ENCODE measurements at places on chromosomes 6 and 20.

DNA sequence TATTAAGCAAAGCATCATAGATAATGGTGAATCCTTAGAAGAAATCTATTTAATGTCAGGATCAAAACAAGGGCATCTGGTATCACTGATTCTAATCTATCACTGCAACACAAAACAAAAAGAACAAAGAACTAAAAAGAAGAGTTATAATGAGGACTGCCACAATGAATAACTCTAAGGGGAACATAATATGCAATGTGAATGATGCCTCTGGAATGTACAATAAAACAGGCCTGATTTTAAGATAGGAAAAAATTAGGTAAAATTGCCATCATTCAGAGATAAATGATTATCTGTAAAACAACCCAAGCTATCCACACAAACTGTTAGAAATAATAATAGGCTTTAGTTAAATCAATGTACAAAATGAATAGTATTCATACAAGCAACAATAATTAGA is 936.7 kb upstream of the CITED2 start:
- DNase-seq = no peak

DNA sequence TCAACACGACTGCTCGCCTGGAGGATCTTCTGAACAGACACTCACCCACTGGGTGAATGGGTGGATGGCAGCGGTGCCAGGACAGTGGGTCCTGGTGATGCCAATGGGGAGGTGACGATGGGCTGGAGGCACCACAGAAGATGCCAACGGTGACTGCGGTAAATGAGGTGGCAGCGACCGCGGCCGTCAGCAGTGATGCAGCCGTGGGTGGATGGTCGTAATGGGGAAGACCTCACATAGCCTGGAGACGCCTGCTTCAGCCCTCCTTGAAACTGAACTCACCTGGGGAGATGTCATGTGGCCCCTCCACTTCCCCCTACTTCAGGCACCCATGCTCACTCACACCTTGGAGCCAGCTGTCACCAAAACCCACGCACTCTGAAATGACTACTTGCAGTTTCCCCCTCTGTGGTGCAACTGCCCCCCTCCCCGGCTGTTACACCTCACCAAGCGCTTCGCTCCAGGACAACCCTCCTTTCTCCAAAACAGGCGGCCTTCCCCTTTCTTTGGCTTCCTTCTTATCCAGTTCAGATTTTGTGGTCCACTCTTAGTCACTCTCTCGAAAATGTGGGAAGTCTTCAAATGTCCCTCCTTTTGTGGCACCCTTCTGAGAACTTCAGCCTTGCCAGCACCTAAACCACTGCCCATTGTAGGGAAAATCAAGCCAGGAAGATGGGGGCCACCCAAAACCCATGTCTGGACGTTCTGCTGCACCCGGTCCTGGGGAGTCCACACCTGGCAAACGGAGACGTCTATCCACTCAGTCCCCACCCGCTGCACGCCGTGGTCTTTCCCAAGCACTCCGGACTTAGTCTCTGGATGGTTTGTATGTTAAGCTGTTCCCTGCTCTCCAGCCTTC is 10.4 kb upstream of the ABHD16B start:
- DNase-seq = peak; percentile 96

DNA sequence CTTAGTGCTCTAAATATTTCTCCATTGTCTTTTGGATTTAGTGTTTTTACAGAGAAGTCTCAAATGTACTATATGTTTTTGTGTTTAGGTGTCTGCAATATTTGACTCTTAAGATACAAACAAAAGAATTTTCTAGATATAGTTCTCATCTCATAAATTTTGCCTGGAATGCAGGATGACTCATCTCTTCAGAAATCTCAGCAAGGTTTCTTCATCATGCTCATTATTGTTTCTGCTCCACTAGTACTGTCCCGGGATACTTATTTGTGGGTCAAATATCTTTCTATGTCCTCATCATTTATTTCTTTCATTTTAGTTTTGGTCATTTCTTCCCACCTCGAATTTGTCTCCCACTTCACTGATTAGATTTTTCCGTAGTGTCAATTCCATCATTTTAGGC is 9.5 kb downstream of the AHI1 start:
- DNase-seq = no peak

DNA sequence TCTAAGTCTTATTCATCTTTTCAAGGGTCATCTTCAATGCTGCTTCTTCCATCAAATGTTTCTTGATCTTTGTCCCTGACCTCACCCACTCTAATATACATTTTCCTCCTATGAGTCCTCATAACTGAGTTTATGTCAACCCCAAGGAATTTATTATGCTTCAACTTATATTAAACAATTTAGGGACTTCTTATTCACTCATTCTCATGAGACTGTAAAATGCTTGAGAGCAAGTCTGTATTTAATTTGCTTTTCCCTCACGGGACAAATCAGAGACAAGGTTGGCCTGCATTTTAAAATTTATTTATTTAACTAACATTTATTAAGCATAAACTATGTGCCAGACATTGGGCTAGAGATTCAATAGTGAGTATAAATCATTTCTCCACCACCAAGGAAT is 312.0 kb upstream of the NT5E start:
- DNase-seq = no peak

DNA sequence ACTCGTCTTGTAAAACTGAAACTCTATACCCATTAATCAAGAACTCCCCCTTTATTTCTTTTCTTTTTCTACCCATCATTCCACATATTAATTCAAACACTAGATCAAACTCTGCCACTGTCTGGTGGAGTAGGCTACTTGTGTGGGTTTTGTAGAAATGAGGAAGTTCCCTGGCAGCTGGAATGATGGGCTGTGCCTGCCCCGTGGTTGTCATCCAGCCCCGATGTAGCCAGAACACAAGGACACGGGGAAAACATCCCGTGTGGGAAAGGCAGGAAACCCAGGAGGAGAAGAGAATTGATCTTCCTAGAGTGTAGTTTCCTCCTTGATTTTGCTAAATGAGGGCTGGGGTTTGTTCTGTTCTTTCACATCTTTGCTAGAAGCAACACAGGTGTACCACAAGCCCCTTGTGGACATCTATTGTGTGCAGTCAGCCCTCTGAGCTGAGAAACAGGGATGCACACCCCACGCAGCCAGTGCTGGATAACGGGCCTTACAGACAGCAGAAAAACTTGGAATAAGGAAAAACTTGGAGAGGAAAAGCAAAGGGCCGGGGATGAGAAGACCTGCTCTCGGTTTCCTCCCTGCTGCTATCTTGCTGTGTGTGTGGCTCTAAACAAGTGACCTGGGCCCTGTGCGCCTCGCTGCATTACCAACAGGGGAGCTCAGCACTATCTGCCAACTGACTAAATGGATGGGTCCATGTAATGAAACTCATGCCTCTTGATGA is 88.0 kb downstream of the SCML4 start:
- DNase-seq = no peak

GRCh38 chr20:32967961-32968457 is 36.2 kb downstream of the SUN5 start:
- no peak for DNase-seq

GRCh38 chr20:56422076-56422823 is 10.2 kb downstream of the CASS4 start:
- no peak for DNase-seq

- no peak for DNase-seq
Measured at GRCh38 chr6:53284901-53285300, 63.8 kb downstream of the ELOVL5 start.

DNA sequence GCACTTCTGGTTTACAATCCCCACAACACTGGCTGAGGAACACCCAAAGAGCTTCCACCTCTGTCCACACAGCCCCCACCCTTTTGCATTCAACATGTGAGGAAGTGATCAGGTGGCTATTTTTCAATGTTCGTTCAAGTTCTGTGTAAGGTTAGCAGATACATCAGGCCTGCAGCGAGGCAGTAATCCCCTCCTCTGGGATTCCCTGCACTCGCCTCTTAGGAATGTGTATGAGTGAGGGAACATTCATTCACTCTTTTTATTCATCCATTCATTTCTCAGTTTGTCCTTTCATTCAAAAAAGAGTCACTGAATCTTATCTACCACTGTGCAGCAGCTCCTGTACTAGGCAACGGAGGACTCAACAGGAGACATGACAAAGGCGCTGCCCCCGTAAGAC is 236.4 kb upstream of the PRDM1 start:
- no peak for DNase-seq

- DNase-seq = no peak
Measured at GRCh38 chr6:53258774-53259155, 90.0 kb downstream of the ELOVL5 start.

- no peak for DNase-seq
Measured at GRCh38 chr6:98838975-98839374, 4.6 kb downstream of the POU3F2 start.

- no peak for DNase-seq
Measured at GRCh38 chr6:122747573-122747972, 31.9 kb upstream of the FABP7 start.

DNA sequence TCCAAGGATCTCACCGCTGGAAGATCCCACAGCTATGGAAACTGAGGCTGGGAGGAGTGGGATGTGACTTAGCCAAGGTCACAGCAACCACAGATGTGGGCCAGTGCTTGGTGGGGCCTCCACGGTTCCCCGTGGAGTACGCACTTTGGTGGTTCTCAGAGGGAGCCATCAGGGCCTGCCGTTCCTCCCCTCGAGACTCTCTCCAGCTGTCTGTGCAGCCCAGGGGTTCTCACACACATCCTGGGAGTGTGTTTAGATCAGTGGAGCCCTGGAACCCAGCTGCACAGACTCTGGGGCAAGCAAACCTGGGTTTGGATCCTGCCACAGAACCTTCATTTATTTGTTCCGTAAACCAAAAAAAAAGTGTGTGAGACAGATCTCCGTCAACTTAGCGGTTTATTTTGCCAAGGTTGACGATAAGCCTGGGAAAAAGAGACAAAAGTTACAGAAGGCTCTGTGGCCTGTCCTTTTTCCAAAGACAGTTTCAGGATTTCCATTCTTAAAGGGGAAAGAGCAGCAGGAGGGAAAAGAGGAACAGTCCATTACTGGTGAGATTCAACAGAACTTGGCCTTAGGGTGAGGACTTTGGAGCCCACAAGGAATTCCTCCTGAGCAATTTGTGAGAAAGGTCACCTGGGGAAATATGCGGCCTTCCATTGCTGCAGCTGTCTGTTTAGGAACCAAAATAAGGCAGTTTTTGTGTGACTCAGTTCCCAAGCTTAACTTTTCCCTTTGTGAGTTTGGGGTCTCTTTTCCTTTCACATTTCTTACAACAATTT is 13.6 kb upstream of the MYMX start:
- DNase-seq = no peak

DNA sequence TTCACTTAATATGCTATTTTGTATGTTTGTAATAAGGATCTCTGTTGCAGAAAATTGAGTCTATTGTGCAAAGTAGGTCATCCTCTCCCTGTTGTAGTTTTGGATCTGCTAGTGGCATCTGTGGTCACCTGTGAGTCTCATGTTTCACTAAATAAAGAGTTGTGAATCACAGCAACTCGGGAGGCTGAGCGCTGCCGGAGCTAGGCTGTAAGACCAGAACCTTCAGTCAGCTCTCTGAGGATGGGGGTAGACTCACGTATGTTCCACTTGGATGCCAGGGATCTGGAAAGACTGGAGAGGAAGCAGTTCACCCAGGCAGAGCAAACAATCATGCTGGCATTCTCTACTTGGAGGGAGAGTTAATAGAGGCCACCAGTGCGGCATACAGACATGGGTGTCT is 187.3 kb upstream of the FOXA2 start:
- no peak for DNase-seq

- DNase-seq = no peak
Measured at GRCh38 chr6:140931581-140931980, 1201.1 kb upstream of the GJE1 start.

GRCh38 chr6:170288091-170288631 is 2.7 kb downstream of the DLL1 start:
- DNase-seq = no peak

- no peak for DNase-seq
Measured at GRCh38 chr6:151209071-151209831, 30.5 kb upstream of the AKAP12 start.

DNA sequence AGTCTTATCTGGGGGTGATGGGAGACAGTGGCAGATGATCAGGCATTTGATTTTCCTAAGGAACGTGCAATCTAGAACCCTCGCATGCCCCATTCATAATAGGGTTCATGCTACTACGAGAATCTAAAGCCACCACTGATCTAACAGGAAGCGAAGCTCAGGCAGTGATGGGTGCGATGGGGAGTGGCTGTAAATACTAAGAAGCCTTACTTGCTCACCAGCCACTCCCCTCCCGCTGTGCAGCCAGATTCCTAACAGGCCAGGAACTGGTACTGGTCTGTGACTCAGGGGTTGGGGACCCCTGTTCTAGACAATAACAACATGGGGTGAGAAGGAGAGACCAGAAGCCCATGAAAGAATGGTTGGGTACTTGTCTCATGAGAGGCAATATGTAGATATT is 4.5 kb downstream of the TREML4 start:
- DNase-seq = no peak

DNA sequence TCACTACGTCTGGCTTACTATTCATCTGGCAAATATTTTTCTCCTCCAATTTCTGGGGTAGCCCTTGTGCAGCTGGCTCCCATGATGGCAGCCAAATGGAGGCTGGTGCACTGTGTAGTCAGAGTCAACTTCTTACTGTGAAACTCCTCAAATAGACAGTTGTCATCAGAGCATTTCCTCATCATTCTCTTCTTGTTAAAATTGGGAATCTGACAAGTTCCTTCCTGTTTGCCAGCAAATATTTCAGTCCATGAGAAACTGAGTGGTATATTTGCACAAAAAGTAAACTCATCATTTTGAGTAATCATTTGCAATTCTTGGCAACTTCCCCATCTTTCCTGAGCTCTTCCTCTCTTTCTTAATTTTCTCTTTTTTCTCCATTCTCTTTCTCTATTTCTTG is 394.9 kb upstream of the RGS17 start:
- no peak for DNase-seq

- DNase-seq = no peak
Measured at GRCh38 chr20:3248167-3248992, 9.4 kb upstream of the SLC4A11 start.

DNA sequence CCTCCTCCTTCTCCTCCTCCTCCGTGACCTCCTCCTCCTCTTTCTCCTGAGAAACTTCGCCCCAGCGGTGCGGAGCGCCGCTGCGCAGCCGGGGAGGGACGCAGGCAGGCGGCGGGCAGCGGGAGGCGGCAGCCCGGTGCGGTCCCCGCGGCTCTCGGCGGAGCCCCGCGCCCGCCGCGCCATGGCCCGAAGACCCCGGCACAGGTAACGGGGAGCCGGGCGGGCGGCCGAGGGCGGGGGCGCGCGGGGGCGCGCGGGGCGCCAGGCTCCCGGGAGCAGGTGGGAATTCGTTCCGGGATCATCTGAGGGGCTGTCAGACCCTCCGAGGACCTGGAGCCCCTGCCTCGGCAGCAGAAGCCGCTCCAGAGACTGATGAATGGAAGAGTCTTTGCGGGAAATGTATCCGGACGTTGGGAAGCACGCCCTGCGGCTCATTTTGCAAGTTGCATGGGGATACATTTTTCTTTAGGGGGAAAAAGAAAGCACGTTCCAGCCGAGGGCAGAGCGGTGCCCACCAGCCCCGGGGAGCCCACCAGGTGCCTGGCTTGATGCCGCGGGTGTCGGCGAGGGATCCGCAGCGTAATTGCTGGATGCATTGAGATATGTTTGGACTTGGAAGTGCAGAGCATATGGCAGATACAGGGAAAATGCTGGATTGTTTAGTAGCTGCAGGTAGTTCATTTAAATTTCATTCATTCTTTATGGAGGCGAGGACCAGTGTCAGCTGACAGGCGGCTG is 394 bp downstream of the MYB start:
- DNase-seq = no peak

Data from GM12891 (cell line).